Stimulated activated CD4-positive, alpha-beta T cell treated with anti-CD3 and anti-CD28 coated beads, Interleukin-15, amount 100 ng/mL, for 1 hour (primary cell): ENCODE measurements at places on chromosomes 1 and 21.
A peak's percentile ranks its signal among the peaks of the same experiment; 100 is the strongest.

- DNase-seq, result no peak
These were observed 57.9 kb downstream of the RNF187 start for GRCh38 chr1:228544921-228545591.

- DNase-seq, result no peak
These were observed 67.1 kb downstream of the HIVEP3 start for GRCh38 chr1:41851589-41851988.

DNA sequence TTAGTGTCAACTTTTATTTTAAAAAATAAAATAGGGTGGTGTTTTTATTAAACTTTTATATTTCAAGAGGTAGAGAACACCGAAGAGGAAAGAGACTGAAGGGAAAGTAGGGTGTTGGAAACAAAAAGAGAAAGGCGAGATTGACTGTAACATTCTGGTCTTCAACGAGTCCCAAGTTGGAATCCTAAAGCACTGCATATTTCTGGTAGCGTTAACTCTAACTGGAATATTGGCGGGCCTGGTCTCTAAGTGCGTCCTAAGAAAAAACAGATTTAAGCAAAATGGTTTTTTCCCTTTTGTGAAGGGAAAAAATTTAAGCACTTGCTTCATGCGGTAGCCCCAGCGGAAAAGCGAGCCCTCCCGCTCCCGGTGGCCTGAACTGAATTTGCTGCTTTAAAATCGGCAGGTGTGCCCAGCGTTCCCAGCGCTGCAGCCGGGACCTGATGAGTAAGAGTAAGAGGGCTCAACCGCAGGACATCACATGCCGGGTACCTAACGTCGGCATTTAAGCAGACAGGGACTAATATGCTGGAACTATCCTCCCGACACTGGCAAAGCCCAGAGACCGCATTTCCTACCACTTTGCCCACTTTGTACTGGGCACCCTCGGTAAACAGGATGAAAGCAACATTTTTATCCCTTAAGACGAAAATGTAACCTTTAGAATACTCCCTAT, 30.5 kb upstream of the NFIA start:
- DNase-seq, result no peak

GRCh38 chr1:109716121-109716520, 4.1 kb downstream of the GSTM5 start:
- DNase-seq, result no peak

- no peak for DNase-seq
These were observed 58.0 kb downstream of the LEPR start for GRCh38 chr1:65478379-65479026.

DNA sequence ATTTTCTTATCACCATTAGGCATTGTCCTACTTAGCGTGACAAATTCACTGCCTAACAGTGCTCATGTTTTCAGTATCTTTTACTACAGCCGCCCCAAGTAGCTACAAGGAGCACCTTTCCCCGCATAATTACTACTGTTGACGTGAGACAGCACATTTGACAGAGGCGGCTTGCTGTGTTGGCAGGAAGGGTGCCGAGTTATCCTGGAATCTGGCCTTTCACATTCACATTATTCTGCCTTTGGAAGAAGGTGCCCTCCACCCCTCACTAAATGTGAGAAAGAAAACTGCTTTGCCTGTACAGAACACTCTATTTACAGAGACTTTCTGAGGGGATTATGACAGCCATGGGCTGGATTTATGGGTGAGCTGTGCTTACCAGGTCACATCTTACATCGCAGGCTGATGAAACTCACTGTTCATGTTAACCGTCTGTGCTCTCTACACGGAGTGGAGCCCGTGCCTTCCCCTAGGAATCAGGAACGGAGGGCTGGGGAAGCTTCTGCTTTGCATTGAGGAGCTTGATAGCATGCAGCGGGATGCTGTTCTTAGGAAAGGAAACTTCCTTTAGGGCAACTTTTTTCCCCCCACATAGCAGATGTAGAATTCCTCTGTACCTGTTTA, 148.0 kb upstream of the ZRANB2 start:
- DNase-seq, result no peak

GRCh38 chr1:93681101-93681988, at the start of gene BCAR3:
Gene BCAR3, minus strand, starts transcription at chr1:93681837. Its CDS starts 6,907 bp downstream, at chr1:93674930.
- DNase-seq, result no peak

DNA sequence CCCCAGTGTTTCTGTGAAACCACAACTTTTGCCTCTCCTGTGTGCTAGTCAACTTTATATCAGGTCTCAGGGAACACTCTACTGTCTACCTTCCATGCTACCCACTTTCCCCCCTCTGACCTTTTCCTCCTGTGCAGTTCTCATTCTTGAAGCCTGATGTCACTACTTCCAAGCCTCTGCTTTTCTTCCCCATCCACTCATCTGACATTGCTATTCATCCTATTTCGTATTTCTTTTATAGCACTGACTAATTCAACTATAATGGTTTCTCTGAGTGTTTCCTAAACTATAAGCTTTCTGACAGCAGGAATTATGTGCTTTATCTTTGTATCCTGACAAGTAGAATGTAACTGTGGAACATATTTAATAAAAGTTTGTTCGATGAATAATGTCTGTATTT, 18.2 kb upstream of the DPH5 start:
- DNase-seq, result no peak

DNA sequence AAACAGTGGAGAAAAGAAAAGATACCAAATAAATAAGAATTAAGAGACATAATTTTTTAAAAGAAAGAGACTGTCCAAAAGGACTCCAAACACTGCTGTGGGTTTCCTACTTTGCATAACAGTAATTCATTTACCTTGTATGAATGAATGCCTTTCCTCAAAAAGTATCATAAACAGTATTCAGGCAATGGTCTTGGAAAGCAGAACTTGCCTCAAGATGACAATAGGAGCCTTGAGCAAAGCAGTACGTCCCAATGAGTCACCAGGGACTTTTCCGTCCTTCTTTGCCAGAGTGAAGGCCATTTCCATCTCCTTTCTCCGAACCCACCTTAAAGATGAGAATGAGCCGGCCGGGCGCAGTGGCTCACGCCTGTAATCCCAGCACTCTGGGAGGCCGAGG, 186.4 kb downstream of the ZBTB18 start:
- DNase-seq, result no peak

- DNase-seq, result no peak
These were observed 81.1 kb upstream of the PGBD5 start for GRCh38 chr1:230507236-230507635.

GRCh38 chr1:173663159-173663558, 6.5 kb downstream of the ANKRD45 start:
- DNase-seq, result no peak

- DNase-seq, result no peak
These were observed 3.3 kb upstream of the FMOD start for GRCh38 chr1:203354246-203354645.

GRCh38 chr1:204669579-204669978, 16.0 kb downstream of the LRRN2 start:
- DNase-seq, result no peak

DNA sequence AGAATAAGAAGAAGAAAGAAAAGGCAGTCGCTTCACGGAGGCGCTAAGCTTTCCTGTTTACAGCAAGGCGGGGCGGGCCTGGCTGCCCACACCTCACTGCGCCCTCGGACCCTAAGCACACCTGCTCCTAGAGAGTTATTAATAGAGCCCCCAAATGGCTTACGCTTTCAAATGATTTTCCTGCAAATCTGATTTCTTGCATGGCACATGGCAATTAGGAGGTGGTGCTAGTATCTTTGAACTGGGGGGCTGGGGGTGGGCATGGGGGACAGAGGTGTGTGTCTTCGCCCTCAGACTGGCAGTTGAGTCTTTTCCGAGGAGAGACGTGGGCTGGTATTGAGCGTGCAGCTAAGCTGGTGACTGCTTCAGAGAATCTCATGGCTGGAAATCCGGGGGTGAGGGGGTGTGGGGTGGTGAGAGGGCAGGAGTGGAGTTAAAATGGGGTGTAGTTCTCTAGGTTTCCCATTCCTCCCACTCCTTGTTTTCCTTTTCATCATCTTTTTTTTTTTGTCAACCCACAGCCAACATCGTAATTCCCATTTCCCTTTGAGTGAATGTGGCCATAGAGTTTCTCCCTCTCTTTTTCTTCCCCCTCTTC, 1.3 kb downstream of the S1PR1 start:
- DNase-seq, result peak; percentile 26

DNA sequence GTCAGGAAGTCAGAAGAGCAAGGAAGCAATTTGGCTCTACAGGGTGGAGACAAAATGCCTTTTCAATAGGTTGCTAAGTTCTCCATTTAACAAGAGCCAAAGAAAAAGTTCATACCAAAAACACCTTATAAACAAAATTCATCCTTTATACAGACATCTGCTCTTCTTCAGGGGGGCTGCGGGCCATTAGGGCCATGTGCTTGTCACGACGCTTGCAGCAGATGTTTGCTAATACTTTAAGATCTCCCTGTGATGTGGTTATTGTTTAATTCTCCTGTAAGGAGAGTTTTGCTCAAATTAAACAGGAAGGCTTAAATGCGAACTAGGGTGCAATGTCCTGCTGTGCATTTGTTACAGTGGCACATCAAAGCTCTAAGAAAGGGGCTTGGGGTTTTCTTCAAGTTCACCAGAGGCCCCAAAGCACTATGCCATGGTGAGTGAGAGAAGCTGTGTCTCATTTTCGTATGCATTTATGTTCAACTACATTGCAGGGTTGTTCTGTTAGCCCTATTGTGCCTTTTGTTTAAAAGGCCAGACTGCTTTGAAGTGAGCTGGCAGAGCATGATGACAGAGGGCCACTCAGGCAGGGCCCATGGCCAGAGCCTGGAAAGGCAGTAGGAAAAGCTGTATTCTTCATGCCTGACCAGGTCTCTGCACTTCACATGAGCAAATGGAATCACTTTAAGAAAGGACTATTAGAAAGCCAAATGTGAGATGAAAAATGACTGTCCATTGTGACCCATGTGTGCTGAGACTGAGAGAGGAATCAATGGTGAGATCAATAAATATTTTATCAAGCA, 24.8 kb upstream of the NTPCR start:
- DNase-seq, result no peak

DNA sequence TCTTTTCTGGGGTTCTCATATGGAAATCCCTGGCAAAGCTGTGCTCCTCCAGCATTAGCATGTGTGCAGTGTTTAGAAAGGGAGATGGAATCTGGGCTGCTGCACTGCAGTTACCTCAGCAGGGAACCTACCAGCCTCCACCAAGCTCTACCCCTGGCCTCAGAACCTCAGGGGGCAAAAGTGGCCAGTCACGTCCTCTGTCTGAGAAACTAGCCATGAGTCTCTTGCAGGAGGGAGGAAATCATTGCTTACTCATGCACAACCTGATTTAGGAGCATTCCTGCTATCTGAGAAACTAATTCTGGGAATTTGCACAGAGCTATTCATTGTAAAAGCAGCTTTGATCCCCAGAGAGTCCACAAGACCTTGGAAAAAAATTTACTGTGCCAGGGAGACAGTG, 80.6 kb upstream of the IPO9 start:
- no peak for DNase-seq

- DNase-seq, result no peak
These were observed 9.2 kb downstream of the CD1E start for GRCh38 chr1:158362941-158363340.

DNA sequence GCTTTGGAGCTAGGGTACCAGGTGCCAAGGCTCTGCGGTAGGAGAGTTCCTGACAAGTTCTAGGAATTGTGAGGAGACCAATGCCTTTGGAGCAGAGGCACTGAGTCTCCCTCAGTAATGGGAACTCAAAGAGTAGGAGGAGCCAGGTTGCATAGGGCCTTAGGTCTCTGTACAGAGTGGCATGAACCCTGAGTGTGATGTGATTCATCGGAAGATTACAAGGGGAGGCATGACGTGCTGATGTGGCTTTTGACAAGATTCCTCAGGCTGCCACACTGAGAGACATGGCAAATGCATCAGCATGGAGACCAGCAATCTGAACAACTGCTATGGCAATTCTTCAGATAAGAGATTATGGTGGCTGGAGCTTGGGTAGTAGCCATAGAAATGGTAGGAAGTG, 94.6 kb upstream of the SLC44A3 start:
- DNase-seq, result no peak

DNA sequence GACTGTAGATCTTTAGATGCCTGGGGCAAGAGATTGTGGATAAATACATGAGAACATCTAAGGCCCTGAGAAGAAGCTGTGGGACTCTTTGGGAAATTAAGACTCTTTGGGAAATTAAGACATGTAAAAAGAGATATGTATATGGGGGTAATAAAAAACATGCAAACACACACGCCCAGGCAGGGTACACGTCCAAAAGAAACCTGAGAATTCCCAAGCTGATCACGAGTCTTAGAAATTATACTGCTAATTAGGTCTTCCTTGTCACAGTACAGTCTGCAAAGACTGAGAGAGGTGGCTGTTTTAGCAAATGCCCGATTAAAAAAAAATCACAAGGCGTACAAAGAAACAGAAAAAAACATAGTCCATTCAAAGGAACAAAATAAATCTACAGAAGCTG, 39.3 kb upstream of the ERO1B start:
- DNase-seq, result no peak
